Stimulated activated CD8-positive, alpha-beta memory T cell treated with anti-CD3 and anti-CD28 coated beads, Interleukin-7, amount 100 ng/mL, for 24 hours (primary cell): ENCODE measurements at places on chromosomes 2 and 18.

DNA sequence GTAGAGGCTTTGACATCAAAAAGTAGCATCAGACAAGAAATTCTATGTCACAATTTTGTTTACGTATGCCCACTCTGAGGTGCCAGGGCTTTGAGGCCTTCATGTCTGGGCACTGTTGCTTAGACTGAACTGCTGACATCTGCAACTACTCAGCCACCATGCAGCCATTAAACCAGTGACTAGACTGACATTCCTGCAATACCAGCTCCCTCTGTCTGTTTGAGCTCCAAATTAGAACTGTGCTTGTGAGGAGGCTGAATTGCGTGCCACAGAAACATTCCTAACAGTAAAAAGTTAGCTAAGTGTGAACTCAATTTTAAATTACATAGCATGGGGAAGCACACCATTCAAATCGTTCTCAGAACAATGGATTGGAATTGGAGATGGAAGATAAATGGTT, 163.2 kb downstream of the INSIG2 start:
- no peak for DNase-seq

GRCh38 chr18:12751891-12752290, 49.0 kb downstream of the PSMG2 start:
- DNase-seq: no peak

- no peak for DNase-seq
These were observed 912 bp upstream of the FBXO11 start for GRCh38 chr2:47907039-47907781.

DNA sequence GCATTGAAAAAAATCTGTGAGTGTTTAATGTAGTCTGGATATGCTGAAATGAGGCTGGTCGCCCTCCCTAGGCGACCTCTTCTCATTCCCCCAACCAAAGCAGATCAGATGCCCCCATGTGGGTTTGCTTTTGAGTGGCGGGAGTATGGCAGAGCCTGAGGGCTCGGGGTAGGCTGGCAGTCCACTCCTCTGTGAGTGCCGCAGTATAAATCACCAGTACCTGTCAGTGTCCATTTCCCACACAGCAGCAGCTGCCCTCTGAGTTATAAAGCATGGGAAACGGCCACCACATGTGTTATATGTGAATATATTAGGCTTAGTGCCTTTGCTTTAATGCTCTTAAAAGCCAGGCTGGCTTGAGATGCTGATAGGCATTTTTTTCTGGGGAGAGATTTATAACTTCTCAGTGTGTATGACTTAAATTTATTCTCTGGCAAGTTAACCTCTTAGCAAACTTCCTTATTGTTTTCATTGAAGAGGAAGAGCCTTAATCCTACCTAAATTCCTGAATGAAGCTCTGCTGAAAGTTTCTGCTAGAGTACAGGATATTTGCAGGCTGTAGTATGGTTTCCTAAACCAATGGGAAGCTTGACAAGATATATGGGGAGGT, 3.8 kb downstream of the DCC start:
- DNase-seq: no peak

- no peak for DNase-seq
These were observed 60.6 kb upstream of the SLC16A14 start for GRCh38 chr2:230129343-230129742.

GRCh38 chr2:183812091-183812490, 687.8 kb downstream of the NUP35 start:
- no peak for DNase-seq

DNA sequence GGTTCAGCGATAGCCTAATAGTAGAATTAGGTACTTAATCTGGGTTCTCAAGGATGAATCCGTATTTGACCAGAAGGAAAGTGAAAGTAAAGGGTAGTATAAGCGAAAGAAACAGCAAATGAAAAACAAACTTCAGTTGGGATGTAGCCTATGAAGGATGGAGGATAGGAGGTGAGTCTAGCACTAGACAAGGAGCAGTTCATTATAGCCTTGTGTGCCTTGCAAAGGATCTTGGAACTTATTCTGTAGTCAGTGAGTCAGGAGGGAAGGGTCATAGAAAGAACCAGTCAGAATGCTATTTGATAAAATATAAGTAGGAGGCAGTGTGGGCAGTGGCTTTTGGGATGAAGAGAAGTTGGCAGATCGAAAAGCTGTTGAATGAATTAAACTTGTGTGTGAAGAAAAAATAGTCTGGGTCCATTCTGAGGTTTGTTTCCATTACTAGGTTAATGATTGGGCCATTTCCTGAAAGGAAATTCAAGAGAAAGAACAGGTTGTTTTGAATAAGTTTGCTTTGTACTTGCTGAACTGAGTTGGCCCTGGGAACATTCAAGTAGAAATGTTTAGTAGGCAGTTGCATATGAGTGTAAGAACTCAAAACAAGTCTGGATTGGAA, 48.5 kb downstream of the ANKRD12 start:
- no peak for DNase-seq

GRCh38 chr18:55149994-55150393, 190.7 kb upstream of the CCDC68 start:
- DNase-seq: no peak

DNA sequence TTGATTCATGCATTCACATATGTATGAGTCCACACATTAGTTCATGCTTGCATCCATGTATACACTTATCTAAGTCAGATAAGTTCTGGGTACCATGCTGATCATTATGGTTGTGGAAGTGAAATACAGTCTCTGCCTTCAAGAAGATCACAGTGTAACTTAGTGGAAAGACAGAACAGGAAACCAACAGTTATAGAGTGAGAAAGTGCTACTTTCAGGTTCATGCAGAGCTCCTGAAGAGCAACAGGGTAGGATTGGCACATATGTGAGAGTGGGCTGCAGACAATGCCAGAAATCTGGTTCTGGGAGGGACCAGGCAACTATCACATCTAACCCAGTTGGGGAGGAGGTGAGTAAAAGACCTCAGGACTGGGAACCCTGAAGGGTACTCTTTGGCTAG, 35.4 kb upstream of the PGAP1 start:
- no peak for DNase-seq

- DNase-seq: no peak
These were observed 37.7 kb downstream of the NETO1 start for GRCh38 chr18:72830109-72830508.

- no peak for DNase-seq
These were observed 7.2 kb upstream of the KLHL29 start for GRCh38 chr2:23377771-23378170.

DNA sequence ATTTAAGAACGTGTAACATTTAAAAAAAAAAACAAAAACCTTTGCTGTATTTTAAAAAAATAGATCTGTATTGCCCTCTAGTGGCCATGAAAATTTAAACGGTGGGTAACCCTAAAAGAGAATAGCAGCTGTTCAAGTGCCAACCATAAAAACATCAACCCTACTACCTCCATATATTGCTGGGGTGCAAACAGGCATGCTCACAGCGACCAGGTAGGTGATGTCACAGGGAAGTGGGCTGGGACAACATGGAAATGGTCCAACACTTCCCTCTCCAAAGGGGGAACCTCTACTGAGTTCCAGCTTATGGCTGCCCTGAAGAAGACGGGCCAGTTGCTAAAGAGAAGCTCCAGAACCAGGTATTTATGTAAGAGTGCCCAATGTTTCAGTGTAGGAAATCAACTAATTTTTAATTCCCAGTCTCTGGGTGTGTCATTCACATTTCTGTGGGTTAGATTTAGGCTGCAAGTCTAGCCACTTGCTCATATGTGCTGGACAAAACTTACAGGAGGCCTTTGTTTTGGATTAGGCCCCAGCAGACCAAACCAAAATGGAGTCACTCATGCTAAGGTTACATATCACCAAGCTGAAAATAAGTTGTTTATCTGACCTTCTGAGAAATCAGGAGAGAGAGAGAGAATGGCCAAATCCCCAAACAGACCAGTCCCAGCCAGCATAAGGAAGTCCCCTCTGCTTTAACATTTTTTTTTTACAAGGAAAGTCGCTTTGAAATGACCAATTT, 54.5 kb downstream of the SKA1 start:
- DNase-seq: no peak
